Stimulated activated CD4-positive, alpha-beta T cell treated with anti-CD3 and anti-CD28 coated beads, Interleukin-1b, Interleukin-23, amount 100 ng/mL, for 1 hour (primary cell): ENCODE measurements at places on chromosomes 12 and 14.

DNA sequence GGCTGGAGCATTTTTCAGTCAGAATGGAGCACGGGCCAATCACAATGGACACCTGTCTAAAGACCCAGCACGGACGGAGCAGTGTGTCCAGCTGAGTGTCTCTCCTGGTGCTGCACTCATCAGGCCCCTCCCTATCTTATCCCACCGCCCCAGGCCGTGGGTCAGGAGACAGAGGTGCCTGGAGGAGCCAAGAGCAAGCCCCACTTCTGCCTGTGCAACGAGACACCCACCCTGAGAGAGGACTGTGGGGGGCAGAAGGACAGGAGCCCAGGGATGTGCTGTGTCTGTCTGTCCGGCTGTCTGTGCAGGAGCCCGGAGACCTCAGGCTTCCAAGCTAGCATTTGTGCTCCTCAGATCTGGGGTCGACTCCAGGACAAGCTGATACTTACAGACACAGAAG is 69.6 kb upstream of the SFSWAP start:
- no peak for DNase-seq

DNA sequence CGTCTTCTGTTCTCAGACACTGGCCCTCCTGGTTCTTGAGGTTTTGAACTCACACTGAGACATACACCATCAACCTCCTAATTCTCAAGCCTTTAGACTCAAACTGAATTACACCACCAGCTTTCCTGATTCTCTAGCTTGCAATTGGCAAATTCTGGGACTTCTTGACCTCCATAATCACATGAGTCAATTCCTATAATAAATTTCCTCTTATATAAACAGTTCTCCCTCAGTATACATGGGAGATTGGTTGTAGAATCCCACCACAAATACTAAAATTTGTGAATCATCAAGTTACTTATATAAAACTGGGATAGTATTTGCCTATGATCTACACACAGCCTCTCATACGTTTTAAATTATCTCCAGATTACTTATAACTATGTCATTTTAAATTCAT is 162.2 kb downstream of the DIO2 start:
- DNase-seq, result no peak

DNA sequence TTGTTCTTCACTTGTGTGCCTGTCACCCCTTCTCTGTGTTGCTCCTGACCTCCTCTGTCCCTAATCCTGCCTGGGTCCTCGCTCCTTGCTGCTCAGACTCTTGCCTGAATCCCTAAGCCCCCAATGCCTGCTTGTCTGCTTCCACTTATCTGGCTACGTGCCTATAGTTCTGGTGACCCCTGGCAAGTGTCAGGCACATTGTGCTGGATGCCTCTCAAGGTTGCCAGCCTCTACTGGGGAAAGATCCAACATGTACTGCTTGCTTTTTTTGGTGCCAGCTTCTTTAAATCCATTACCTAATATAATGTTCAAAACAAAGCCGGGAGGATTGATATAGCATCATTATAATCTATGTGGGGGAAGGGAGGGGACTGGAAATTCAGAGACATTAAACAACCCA is 448.0 kb upstream of the CCDC196 start:
- no peak for DNase-seq

- no peak for DNase-seq
These were observed 29.4 kb downstream of the RBMS2 start for GRCh38 chr12:56551070-56551469.

- no peak for DNase-seq
These were observed 113.7 kb downstream of the DUSP6 start for GRCh38 chr12:89238593-89238992.

- DNase-seq, result no peak
These were observed 12.4 kb upstream of the NFYB start for GRCh38 chr12:104150416-104150815.

GRCh38 chr12:10025236-10025635 is 5.2 kb upstream of the CLEC9A start:
- no peak for DNase-seq

DNA sequence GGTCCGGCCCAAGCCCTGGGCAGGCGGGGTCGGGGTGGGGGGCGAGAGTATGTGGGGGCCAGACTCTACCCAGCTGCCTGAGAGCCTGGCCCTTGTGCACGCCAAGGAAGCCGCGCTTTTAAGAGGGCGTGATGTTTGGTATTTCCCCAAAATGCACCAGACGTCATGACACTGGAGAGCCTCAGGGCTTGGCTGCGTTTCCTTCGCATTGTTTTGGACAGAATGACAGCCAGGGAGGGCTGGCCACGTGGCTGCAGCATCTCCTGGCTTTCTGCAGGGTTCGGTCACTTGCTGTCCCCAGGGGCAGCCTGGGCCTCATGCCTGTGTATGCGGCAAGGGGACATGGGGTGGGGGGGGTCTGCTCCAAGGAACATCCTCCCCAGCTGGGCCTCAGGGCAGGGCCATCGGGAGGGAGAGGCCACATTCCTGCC is 16.1 kb upstream of the NUDT14 start:
- no peak for DNase-seq

GRCh38 chr12:215116-215515 is 1.2 kb upstream of the SLC6A12 start:
- DNase-seq, result no peak

- DNase-seq, result no peak
These were observed 33.7 kb downstream of the MAPK1IP1L start for GRCh38 chr14:55085060-55085660.

- no peak for DNase-seq
These were observed 33.3 kb upstream of the FGF6 start for GRCh38 chr12:4478933-4479332.

GRCh38 chr12:26239122-26239851 is 43.9 kb downstream of the SSPN start:
- no peak for DNase-seq

GRCh38 chr12:68119250-68119649 is 40.3 kb downstream of the IFNG start:
- DNase-seq, result no peak

DNA sequence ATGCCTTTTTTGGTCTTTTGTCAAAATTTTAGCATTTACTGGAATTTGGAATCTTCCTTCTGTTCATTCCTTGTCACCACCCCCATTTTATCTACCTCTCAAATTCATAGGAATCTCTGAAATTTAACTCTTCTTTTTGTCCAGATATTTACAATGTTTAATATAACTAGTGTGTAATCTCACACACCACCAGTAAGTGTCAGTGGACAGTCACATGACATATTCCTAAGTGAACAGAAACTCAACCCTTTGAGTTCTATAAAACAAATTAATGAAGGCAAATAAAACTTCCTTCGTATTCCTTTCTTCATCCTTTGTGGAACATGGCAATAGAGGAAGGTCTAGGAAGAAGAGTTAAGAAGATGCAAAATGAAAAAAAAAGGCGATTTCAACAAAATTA is 26.6 kb downstream of the ATF7 start:
- no peak for DNase-seq

- no peak for DNase-seq
These were observed 11.1 kb upstream of the CIPC start for GRCh38 chr14:77086951-77087350.

GRCh38 chr12:123384318-123384993 is 524 bp downstream of the KMT5A start:
- no peak for DNase-seq
